ENCODE measurements at places on chromosomes 4 and X.

GRCh38 chrX:74133156-74133796, 170.7 kb upstream of the ZCCHC13 start:
- DNase-seq = peak; percentile 26

- DNase-seq = no peak
Measured at GRCh38 chr4:16199093-16199492, 27.2 kb downstream of the TAPT1 start.

GRCh38 chrX:9133426-9133825, 99.5 kb upstream of the FAM9B start:
- DNase-seq = peak; percentile 4

GRCh38 chr4:41070516-41071281, 143.6 kb downstream of the APBB2 start:
- peak; percentile 15 for DNase-seq

GRCh38 chrX:35726176-35726575, 72.0 kb upstream of the MAGEB16 start:
- no peak for DNase-seq

GRCh38 chr4:147578051-147578476, 39.1 kb upstream of the TMEM184C start:
- peak; percentile 89 for DNase-seq

- no peak for DNase-seq
Measured at GRCh38 chr4:101699441-101700124, 90.9 kb upstream of the BANK1 start.

GRCh38 chr4:95129821-95130311, 372.1 kb downstream of the BMPR1B start:
- DNase-seq = peak; percentile 93

DNA sequence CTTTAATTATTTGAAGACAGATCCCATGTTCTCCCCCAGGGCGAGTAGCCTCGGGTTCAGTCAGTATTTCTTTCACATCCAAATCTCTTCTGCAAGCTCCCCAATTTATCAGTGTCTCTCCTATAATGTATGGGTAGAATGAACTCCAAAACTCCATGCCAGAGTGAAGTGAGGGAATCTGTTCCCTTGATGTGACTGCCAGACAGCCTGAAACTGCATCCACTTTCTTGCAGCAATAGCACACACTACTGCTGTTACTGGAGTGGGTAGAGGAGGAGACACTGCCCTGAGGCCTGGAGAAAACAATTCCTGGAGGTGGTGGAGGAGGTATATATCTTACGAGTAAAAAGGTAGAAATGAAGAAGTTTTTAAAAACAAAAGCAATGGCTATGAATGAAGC, 11.0 kb downstream of the LNX1 start:
- no peak for DNase-seq

DNA sequence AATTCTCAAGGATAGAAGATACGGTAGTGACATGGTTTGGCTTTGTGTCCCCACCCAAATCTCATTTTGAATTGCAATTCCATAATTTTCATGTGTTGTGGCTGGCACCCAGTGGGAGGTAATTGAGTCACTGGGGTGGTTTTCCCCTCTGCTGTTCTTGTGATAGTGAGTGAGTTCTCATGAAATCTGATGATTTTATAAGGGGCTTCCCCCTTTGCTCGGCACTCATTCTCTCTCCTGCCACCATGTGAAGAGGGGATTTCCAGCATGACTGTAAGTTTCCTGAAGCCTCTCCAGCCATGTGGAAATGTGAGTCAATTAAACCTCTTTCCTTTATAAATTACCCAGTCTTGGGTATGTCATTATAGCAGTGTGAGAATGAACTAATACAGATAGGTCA, 8.5 kb upstream of the SPANXN4 start:
- no peak for DNase-seq

Measured in amniotic stem cell (primary cell).